GM12878 (cell line): ENCODE measurements at places on chromosomes 5 and 9. TPM values are rescaled to one million over a fixed set of nuclear protein-coding genes. Genes with fewer than 3 reads are reported as not detected.

The PCDHAC1 gene
- not detected in 2 replicates for total RNA-seq

DNA sequence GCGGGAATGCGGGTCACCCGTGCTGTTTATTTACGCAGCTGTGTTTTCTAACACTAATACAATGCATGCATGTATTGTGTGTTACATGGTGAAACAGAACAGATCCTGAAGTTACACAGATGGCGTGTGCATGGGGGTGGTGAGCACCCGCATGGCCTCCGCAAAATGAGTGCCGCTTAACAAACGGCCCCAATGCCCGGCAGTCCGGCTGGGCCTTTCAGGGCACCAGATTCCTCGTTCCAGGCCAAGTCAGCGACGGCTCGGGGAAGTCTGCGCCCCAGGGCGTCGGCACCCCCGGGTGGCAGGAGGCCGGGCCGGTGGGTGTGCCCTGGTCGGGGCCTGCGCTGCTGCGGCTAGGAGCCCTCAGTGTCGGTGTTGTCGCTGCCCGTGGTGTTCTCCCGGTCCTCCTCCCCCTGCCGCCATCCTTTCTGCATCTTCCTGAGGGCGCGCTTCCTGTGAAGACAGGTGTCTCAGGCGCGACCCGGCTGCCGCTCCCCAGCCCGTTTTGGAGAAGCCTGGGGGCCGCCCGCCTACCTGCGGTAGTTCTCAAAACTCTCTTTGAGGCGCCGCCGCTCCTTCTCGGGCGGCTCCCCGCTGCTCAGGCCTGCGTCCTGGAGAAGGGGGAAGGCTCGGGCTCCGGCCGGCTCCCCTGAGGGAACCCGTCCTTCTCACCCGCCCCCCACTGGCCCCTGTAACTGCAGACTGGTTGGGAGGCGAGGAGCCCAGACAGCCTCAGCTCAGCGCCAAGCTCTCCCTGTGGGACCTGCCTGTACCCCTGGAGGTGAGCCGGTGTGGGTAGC lies 605 bp upstream of the DNLZ start:
- no peak for DNase-seq

DNA sequence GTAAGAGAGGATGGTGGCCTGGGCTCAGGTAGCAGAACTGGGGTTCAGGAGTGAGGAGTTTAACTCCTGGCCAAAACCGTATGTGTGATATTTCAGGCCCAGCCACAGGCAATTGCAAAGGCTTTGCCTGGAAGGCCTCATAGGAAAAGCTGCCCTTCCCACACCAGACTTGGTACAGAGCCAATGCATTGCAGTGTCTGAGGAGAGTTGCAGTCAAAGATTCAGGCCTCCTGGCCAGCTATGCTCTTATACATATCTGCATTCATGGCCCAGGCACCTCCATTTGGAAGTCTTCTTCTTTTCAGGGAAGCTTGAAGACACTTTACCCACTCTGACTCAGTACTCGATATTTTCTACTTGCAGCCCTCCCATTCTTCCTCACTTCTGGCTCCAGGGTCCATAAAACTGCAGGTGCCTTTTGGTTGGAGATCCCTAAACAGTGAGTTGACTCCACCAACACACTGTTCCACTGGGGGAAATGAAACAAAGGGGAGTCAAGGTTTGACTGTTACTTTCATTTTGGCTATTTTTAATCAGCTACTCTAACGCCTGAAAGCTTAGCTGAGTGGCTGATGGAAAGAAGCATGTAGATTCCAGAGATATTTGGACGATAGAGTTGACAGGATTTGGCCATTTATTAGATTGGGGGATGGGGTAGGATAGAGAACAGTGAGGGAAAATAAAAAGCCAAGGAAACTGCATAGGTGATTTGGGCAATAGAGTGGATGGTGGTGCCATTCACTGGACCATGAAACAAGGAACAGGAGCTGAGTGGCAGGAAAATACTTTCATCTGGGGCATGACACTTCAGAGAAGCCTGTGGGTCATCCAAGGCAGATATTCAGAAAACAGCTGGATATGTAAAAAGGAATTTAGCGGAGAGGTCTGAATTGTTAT lies 30.6 kb upstream of the IL33 start:
- peak; percentile 61 for DNase-seq

- peak; percentile 47 for DNase-seq
Measured at GRCh38 chr5:159207686-159208513, 1.5 kb downstream of the RNF145 start.

The GLRX gene
- total RNA-seq: 80.0 and 80.2 TPM in 2 replicates

GRCh38 chr9:110432253-110432652 lies 94.6 kb upstream of the TXNDC8 start:
- DNase-seq: no peak

- no peak for DNase-seq
Measured at GRCh38 chr5:61735531-61735930, 403.5 kb downstream of the ZSWIM6 start.

- DNase-seq: no peak
Measured at GRCh38 chr9:107810461-107810961, 320.9 kb upstream of the KLF4 start.

The RHOBTB3 gene
- 8.0 and 10.6 TPM in 2 replicates for total RNA-seq

DNA sequence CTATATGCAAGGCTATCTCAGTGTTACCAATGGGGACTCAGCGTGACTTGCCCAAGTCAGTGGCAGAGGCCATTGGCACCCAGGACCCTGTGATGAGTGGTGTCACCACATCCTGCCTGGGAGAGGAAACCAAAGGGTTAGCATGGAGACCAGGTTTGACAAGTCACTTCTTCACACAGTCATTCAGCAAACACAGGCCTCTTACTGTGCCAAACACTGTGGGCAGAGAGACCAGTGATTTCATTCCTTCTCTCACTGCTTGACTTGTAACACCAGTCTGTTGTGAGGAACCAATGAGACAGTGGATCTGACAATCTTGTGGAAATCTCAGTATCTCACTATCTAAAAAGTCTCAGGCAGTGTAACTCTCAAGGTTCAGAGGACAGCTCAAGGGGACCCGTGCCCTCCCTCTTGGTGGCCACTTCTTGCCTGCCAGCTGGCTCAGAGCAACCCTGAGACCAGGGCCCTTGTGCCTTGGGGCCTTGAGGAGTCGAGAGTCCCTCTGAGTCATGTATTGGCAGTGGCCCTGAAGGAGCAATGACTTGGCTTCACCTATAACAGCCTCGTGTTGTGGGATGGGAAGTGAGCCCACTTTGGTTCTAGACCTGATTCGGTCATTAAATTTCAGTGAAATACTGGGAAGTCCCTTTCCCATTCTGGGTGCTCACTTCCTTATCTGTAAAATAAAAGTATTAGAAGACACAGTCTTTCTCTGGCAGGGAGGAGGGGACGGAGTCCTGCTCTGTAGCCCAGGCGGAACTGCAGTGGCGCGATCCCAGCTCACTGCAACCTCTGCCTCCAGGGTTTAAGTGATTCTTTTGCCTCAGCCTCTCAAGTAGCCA lies 1.6 kb downstream of the FABP6 start:
- peak; percentile 74 for DNase-seq

The PCA3 gene
- not detected in 2 replicates for total RNA-seq

GRCh38 chr5:55308254-55308836 lies 556 bp downstream of the MTREX start:
- no peak for DNase-seq

DNA sequence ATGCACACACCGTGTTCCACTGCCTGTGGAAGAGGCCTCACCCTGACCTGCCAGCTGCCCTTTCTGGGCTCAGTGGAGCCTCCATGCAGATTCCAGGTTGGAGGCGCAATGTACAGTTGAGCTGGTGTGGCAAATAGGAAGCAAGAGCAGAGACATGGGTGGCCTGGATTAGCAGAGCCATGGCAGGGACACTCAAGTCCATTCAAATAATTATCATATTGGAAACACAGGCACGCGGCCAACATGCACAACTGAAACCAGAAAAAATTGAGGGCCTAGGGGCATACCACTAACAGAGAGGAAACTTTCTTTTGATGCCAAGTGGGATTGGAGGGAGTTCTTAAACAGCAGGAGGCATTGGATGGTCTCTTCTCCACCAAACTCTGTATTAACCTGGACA lies 35.8 kb downstream of the OTULINL start:
- DNase-seq: no peak

The SLC9A3 gene
- total RNA-seq: 2.3 and 2.5 TPM in 2 replicates

- no peak for DNase-seq
Measured at GRCh38 chr5:122170620-122171019, 41.3 kb downstream of the ZNF474 start.

- no peak for DNase-seq
Measured at GRCh38 chr9:4197548-4197947, 102.3 kb downstream of the GLIS3 start.

The GPR151 gene
- total RNA-seq: not detected in 2 replicates

The OGN gene
- 0.11 TPM in 1 of 2 replicates, not detected in the other for total RNA-seq

- DNase-seq: no peak
Measured at GRCh38 chr9:4857163-4857810, 64.5 kb downstream of the RCL1 start.

- no peak for DNase-seq
Measured at GRCh38 chr9:109192732-109193361, 25.8 kb upstream of the FRRS1L start.

DNA sequence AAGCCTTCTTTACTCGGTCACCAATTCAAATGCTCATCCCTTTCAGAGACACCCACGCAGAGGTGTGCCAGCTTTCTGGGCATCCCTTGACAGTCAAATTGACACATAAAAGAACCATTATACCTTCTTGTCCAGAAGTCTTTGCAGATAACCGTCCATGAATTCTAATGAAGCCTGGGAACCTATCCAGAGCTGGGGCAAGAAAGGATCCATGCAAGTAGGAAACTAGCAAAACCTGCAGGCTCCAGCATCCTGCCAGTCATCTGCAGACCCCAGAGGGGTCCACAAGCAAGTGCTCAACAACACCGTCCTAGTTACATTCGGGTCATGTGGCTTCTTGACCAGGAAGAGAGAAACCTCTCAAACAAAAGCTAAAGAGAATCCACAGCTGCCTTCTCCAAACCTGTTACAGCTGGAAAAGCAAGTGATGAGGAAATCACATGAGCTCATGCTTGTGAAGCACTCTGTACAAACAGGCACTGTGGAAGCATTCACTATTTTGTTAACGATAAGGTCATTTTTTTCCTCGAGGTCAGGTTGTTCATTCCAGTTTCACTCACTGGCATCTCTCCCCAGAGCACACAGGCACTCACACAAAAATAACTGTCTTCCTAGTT lies 80.2 kb upstream of the DMRT1 start:
- no peak for DNase-seq

- DNase-seq: no peak
Measured at GRCh38 chr9:106962122-106962521, 99.2 kb downstream of the ZNF462 start.

DNA sequence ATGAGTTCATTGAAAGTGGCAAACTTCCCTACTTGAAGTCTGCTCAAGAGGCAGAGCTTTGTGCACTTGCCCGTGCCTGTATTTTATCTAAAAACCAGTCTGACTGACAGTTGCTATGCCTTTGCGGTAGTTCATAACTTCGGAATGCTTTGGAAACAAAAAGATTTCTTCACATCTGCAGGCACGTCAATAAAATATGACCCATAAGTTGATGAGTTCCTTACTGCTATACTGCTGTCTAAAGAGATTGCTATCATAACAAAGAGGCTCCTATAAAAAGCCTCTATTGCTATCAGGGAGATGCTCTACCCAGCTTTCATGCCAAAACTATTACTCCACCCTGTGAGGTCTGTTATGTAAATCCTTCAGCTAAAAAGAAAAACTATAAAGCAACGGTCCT lies 25.4 kb upstream of the RNF20 start:
- no peak for DNase-seq

- DNase-seq: no peak
Measured at GRCh38 chr5:39399135-39400036, 25.4 kb downstream of the DAB2 start.

DNA sequence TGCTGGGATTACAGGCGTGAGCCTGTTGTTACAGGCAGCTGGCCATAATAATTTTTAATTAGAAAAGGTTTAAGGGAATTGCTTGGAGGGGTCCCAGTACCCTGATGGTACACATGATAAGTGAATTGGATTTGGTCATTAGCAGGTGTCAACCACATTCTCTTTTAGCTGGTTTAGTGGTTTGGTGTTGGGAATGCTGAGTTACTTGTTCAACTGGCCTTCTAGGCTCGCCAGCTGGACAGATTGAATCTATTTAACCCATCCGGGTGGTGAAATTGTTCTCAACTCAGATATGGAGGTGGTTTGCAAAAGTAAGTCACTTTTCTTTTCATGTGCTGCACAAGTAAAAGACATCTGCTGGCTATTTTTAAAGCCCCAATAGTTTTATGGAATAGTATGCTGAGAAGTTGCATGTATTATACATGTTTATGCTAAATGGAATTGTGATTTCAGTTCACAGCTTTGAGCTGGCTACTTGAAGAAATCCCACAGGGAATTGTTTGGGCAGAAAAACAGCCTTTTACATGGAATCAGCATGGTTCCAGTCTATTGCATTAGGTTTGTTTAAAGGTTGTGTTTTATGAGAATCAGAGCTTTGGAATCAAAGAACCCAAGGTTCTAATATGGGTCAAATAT lies 149.8 kb upstream of the SLC28A3 start:
- no peak for DNase-seq

DNA sequence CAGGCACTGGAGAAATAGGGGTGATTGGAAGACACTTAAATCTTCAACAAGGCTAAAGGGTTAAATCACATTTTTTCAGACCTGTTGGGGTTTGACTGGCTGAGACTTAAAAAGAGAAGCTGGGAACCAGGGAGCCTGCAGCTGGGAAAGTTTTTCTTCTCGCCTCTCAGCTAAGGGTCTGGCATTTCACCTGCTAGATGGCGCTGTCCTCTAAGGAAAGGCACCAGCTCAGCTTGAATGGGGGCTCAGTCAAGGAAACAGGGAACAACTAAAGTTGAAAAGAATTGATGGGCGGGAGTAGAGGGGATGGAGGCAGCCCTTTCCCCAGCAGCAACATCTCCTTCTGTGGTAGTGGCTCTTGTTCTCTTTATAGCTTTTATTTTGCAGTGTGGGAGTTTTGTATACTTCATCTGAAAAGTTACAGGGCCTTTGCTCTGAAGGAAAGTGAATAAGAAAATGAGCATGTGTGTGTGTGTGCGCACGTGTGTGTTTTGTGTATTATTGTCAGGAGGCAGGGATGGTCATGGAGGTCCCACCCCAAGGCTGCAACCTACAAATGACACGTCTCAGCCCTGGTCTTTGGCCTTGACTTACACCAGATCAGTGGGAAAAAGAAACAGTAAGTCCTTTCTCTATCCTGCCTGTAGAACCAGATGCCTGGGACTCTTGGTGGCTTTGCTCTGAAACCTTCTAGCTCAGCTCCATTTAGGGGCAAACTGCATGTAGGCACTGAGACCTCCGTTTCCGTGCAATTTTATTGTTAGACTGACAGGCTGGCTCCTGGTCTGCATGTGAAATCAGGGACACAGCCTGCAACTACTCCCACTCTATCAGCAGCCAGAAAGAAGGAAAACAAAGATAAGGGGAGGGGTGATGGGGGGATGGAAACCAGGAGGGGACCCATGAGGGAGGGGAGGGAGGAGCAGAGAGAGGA lies 316.2 kb upstream of the CLINT1 start:
- peak; percentile 27 for DNase-seq

- DNase-seq: no peak
Measured at GRCh38 chr9:81391457-81391825, 297.9 kb downstream of the TLE1 start.

The IL17B gene
- not detected in 2 replicates for total RNA-seq

GRCh38 chr9:37209431-37210386 lies 89.3 kb downstream of the ZCCHC7 start:
- no peak for DNase-seq
